Amniotic epithelial cell (primary cell): ENCODE measurements at places on chromosomes 13 and 19.

- DNase-seq, result no peak
Observed at GRCh38 chr19:7980168-7980567, 25.3 kb downstream of the ELAVL1 start.

- no peak for DNase-seq
Observed at GRCh38 chr19:34261334-34262109, 7.2 kb downstream of the GARRE1 start.

DNA sequence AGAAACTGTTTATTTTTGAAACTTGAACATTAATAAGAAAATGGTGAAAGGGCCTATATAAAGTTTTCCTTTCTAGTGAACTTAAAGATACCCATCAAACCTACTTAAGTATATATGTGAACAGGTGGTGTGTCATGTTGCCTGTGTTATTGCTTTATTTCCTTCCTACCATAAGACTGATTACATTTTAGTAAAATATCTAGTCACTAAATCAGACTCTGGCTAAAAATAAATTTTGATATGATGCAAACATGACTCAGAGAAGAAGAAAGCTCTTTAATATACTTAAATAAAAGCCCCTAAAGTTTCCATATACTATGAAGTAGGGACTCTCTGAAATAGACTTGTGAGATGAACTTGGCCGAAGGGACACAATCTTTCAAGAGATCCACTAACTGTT, 35.1 kb upstream of the FBXL3 start:
- DNase-seq, result peak; percentile 11

GRCh38 chr19:9863759-9864158, 28.6 kb downstream of the PIN1 start:
- no peak for DNase-seq

GRCh38 chr19:23241419-23241818, 8.8 kb downstream of the ZNF724 start:
- peak; percentile 10 for DNase-seq

GRCh38 chr13:52862358-52863206, 14.1 kb upstream of the PCDH8 start:
- DNase-seq, result no peak

- DNase-seq, result no peak
Observed at GRCh38 chr13:83731113-83731512, 151.2 kb downstream of the SLITRK1 start.

GRCh38 chr19:43699506-43700394, 16.1 kb upstream of the IRGC start:
- DNase-seq, result peak; percentile 49

DNA sequence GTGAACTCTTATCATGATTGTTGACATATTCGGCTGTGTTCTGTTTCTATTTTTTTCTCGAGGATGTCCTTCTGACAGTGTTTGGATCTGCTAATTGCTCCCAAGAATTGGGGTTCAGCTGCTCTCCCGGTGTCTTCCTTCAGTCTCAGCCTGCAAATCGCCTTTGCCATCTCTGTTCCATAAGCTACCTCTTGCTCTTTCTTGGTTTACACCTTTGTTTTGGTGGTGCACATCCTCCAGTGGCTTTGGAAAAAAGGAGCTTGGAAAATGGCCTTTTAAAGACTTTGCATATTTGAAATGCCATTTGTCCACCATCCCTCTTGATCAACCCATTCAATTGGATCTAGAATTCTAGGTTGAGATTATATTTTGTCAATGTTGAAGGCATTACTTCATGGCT, 137.2 kb downstream of the URI1 start:
- no peak for DNase-seq

- peak; percentile 45 for DNase-seq
Observed at GRCh38 chr19:2495130-2495641, 19.3 kb downstream of the GADD45B start.
